BJ (cell line): ENCODE measurements at places on chromosomes 2 and 18.

GRCh38 chr2:129800285-129800684, 179.2 kb upstream of the RAB6C start:
- DNase-seq, result no peak

DNA sequence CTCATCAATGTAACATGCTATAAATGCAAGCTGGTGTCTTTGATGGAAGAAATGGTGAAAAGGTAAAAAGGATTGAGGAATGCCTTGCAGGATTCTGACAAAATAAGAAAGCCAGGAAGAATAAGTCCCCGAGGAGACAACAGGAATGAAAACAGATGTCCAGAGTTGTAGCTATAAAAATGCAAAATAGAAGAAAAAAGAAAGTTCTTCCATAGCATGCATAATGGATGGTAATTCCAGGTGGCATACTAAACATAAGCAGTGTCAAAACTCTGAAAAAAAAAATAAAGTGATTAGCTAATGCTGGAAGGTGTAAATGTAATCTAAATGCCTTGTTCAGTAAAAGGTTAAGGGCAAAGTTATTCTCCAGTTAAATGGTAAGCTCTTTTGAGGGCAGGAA, 225.9 kb upstream of the CHST9 start:
- no peak for DNase-seq

DNA sequence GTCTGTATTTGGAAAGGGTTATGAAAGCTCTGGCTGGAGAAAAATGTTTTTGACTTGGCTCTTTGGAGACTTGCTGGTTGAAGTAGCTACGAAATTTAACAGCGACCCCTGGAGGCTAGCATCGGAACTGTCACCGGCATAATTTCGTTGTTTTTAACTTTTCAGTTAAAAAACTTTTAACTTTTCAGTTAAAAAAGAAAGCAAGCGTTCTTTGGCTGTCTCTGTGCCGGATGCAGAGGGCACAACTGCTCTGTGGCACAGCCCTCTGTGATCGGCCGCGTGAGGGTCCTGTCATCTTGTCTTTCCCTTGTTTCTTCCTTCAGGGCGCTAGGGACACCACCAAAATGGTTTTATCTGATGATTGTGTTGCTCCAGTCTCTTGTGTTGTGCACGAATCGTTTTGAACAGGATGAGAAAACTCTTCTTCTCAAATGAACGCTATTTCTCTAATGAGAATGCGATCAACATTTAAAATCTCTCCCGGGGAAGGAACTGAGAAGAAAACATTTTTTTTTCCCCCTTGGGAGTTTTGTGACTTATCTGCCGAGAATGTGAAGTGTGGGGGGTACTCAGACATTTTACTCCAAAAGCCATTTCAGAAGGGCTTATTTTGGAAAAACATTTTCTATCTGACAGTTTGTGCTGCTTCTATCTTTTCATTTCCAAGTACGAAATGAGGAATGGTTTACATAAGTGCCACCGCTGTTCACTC, 57.1 kb downstream of the ADCYAP1 start:
- DNase-seq, result peak; percentile 8

- DNase-seq, result no peak
Measured at GRCh38 chr2:240615820-240616547, 9.3 kb upstream of the GPR35 start.

DNA sequence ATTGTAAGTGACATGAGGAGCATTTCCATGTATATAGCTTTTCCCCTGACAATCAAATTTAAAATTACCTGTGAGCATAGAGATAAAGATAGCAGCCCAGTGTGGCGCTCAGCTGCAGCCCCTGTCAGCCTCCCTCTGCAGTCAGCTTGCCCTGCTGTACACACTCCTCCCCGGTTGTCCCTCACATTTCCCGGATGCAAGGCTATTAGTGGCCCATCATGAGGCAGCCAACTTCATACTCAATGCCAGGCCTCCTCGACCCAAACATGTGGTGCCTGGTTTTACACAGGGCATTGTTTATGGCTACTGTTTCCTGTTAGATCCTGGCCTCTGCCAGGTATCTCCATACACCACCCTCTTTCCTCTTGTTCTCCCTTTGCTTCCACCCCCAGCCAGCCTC, 116.1 kb upstream of the SH3BP4 start:
- no peak for DNase-seq

GRCh38 chr2:211877061-211877460, 661.5 kb downstream of the ERBB4 start:
- no peak for DNase-seq

DNA sequence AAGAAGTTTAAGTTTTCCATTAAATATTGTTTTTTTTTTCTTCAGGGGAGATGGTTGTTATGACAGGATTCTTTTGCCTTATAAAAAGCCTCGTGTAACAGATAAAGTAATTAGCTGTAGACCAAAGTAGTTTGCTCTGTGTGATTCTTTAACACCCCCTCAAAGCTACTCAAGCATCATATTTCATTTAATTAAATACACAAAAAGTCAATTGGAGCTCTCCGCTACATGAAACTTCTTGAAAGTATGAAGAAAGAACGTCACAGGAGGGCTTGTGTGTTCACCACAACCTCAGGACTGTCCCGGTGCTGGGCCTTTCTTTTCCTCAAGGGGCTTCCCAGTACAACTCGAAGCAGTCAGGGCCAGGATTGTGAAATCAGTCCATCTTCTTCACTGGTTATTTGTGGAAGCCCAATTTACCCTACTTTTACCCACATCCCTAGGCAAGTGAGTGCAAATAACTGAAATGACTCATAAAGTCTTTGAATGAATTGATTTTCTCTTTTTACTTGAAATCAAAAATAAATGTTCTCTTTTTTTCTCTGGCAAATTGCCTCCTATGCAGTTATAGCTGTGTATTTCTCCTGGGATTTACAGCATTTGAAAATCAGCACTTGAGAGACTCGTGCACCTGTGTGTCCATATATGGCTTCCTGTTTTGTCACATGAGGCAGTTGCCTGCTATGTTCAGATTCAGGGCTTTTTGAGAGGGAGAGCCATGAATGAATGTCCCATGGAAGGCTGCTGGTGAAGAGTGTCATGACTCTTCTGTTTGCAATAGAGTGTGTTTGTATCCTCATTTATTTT, 48.6 kb downstream of the LINC00305 start:
- no peak for DNase-seq

DNA sequence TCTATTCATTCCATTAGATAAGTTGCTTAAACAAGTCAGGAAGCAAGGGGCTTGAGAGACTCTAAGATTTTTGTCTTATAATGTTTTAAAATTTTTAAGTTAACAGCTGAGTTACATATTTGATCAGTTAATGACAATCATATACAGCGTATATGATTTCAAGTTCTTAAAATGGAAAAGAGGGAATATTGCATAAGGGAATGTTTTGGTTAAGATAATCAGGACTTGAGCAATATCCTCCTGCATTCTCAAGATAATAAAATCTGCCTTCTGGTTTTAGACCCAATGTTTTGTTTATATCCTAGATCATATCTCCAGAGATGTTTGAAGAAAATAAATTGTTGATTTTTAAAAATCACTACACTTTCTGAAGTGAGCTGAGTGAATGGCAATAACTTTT, 13.4 kb upstream of the DYNC1I2 start:
- no peak for DNase-seq

GRCh38 chr2:10303694-10304378, 1.1 kb downstream of the HPCAL1 start:
- DNase-seq, result no peak
